ENCODE measurements at places on chromosomes 3 and 15.
A peak's percentile ranks its signal among the peaks of the same experiment; 100 is the strongest.

DNA sequence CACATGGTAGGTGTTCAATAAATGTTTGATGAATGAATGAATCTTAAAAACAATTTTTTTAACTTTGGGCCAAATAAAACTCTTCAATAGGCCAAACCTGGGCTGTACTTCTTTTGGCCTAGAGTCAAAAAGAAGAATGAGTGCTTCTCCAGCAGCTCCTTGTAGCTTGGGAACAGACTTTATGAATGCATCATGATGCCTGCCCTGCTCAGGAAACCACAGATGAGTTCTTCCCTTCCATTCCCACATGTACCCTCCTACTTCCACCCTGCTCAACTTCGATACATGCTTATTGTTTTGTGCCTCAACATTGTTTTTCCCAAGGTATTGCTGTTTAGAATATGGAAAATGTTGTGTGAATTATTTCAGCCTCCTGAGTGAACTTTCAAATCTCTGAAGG is 87.0 kb downstream of the FILIP1L start:
- no peak for DNase-seq

GRCh38 chr15:70201425-70201775 is 103.7 kb upstream of the TLE3 start:
- no peak for DNase-seq

- no peak for DNase-seq
Measured at GRCh38 chr3:16516695-16517481, 3.4 kb upstream of the RFTN1 start.

- no peak for DNase-seq
Measured at GRCh38 chr3:50303013-50303815, at the start of gene HYAL1. Gene HYAL1 (minus strand): TSS chr3:50303574. CDS start chr3:50302956, 618 bp downstream.

- DNase-seq: peak; percentile 88
Measured at GRCh38 chr15:31338879-31339557, 12.4 kb downstream of the KLF13 start.

DNA sequence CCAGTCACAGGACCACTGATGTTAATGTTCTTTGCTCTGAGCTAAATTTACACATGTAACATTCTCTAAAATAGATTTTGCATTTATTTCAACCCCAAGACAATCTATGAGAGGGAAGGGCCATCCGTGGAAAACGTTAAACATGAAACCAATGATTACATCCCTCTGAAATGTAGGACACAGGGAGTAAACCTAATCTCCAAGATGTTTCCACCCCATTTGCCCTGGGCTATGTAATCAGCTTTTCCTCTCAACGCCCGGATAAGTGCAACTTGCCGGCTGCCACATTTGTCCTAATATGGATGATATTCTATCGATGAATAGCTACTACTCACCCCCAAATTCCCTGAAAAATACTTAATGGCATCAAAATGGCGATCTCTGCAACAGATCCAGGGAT is 6.4 kb upstream of the FMN1 start:
- DNase-seq: no peak

DNA sequence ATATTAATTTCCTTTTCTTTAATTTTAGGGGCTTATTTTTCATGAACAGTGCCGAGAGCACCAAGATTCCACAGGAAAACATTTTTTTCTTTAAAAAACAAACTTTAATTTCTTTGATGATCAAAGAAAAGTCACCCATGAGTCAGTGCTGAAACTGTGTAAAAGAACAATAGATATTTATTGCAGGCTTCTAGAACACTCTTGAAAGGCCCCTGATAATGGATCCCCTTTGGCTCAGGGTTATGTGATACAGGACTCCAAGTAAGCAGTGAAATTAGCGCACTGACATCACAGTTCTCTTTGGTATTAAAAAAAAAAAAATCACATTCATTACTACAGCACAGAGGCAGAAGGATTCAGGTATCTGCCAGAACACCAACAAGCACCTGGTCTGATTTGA is 66.1 kb upstream of the MYZAP start:
- no peak for DNase-seq

- DNase-seq: peak; percentile 88
Measured at GRCh38 chr3:39189959-39190269, 2.5 kb downstream of the XIRP1 start.

DNA sequence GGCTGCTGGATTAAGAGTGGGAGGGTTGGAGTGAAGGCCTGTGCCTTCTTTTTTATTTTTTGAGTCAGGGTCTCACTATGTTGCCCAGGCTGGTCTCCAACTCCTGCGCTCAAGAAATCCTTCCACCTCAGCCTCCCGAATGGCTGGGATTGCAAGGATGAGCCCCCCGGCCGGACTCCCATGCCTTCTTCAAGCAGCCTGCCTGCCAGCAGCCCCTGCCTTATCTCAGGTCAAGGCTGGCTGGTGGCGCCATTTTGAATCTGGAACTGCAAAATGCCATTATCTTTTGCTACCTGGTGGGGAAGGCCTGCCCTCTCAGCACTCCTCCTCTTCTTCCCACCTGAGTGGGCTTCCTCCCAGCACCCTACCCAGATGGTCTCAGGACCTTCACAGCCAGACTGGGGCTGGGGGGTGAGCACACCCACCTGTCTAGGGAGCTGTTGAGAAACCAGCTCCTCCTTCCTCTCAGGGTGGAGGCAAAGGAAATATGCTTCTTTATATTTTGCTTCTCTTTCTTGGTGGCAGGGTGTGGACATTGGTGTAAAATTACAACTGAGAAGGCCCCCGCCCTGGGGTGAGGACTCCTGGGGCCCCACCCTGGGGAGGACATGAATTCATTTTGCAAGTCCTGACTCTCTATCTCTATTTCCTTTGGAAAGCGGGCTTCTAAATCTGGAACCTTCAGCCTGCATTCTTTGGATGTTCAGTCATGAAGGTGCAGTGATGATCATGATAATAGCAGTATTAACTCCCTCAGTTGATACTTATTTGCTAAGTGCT is 7.7 kb upstream of the FLNB start:
- no peak for DNase-seq

- no peak for DNase-seq
Measured at GRCh38 chr3:196971094-196971698, 2.6 kb upstream of the PIGZ start.

DNA sequence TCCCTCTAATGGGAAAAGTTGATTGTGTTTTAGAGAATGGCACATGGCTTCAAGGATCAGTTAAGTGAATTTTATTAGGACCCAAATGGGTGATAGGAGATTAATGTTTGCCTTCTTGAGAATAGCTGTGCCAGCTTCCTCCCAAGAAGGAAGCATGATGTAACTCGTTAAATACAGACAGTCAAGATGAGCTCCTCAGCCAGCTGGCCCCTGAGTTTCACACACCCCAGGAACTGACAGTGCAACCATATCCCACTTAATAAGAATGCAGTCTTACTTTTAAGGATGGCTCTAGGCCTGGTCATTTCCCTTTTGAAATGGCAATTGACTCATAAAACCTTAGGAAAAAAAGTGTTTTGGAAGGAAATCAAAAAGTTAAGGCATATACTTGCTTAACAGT is 472.8 kb upstream of the KCNMB2 start:
- DNase-seq: no peak

DNA sequence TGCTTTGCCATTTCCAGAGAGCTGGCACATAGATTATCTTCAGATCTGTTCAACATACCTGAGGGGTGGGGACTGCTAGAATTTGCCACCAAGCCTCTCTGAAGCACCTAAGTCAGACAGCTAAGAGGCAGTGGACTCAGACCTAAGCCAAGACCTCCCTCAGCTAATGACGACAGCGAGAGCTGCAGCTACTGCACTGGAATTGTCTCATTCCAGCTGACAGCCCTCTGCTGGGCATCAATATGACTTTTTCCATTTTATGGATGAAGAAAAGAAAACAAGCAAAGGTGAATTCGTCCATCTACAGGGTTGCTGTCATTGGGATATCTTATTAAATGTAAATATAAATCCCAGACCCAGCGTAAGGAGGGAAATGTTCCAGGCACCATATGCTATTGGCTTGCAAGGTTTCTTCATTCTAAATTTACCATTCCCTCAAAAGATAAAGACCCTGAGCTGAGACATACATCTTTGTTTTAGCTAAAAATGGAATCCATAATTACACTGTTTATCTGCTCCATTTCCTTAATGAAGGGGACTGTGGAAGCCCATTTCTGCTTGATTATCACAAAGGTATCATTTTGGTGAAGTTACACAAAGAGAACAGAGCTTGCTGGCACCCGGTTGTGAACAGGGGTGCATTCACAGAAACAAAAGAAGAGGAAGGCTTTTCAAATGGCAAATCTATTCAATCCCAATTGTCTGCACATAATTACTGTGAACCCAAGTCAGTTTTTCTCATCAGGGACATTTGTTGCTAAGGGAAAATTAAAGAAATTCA is 85.5 kb upstream of the LRTM1 start:
- DNase-seq: no peak

DNA sequence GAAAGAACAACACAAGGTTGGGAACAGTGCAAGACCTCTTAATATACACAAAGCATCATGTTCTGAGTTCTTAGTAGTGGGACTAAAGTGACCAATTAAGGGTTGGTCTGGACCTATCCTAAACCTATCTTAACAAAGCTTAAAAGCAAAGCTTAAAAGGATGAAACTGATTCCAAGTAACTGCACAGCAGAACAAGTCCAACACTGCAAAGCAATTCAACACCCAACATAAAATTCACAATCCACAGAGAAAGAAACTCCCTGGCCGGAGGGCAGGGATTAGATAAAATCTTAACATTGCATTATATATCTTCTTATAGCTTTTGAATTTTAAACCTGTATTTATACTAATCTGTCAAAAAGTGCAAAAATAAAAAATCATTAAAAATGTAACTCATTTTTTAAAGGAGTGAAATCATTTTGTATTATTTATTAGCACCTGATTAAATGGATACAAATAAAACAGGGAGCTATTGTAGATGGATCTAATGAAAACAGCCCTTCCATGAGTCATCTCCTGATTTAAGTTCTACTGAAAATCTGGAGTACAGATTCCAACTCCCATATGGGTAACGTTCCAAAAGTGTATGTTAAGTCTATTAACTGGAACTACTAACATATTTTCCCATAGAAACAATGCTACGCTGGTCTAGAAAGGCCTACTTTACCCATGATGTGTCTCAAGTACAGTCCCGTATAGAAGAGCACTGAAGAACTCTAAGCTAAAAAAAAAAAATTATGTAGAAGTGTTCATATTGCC is 34.9 kb downstream of the PIK3R4 start:
- DNase-seq: no peak

DNA sequence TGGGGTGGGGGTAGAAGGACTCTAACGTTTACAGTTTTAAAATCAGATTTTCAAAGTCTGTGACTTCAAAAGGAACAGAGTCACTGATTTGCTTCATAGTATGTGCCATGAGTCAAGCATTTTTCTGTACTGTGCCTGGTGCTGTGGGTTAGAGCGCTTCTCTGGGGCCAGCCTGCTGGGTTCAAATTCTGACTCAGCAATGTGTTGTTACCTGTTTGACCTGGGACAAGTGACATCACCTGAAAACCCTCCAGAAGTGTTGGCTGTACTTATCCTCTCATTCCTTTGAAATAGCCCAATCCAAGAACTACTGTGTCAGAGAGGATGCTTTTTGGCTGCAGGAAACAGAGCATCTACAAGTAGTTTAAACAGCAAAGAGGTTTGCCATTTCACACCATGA is 101.7 kb downstream of the LSM3 start:
- no peak for DNase-seq

- DNase-seq: no peak
Measured at GRCh38 chr3:155778462-155778861, 27.6 kb downstream of the C3orf33 start.

- no peak for DNase-seq
Measured at GRCh38 chr3:183400352-183400751, 28.1 kb downstream of the MCF2L2 start.

GRCh38 chr3:39765575-39765974 is 43.8 kb upstream of the MYRIP start:
- DNase-seq: no peak

DNA sequence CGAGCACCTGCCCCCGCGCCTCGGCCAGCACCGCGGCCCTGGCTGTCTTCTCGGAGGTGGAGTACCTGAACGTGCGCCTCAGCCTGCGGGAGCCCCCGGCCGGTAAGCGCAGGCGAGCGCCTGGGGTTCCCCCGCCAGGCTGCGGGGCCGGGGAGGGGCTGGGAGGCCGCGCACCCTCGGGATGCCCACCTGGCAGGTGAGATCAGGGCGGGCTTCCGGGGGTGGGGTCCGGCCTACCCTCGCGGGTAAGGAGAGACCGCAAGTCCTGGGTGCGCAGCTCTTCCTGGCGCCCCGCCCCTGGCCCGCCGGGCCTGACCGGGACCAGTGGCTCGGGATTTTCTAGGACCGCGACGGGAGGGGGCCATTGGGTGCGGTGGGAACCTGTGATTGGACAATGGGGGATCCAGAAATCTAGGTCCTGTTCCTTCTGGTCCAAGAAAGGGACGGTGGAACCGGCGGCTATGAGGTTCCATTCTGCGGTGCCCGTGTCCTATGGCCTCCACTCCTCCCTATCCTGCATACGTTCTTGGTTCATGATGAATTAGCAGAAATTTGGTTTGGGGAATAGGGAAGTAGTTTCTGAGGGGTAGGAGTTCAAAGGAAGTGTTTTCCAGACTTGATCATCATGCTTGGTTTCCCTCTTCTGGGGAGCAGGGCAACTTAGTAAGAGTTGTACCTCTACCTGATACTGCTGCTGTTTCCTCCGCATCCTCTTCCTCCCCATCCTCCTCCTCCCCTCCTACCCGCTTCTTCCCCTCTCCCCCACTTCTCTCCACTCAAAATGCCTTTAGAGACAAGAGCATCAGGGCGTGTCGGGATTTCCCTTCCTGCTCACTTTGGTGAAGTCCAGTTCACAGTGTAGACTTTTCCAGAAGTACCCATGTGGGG is 808 bp downstream of the ARRDC4 start:
- DNase-seq: peak; percentile 68

DNA sequence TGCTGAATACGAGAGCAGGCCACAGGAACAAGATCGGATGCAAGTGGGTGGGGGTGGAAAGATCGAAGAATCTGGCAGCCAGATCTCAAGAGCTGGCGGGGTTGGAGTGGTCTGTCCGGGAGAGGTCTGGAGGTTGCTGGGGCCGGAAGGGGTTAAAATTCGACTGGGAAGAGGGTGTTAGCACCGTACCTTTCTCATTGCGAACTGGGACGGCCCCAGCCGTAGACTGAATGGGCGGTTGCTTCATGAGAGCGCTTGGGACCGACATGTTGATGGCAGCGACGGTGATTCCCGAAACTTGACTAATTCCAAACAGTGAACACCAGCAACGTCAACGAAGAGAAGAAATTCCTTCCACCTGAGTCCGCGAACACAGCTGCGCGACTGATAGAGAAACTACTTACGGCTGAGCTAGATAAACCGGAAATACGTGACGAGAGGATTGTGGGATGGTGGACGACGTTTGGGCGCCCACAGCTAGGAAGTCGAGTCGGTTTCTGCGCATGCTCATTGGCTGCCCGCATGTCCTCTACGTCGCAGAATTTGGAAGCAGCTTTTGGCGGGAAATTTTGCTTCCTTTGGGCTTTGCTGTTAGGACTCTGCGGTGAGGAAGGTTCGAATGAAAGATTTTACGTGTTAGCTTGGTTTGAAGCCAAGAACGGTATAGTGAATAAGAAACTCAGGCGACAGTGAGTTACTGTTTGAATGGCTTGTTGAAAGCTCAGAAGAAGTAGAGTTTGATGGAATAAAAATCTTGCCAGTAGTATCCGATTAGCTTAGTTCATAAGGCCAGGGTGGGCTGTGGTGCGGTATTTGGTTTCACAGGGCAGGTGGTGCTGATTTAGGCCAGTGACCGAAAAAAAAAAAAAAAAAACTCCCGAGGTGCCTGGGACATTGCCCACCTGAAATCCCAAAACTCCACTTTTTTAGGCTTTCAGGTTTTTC is at the start of gene MFAP1:
TSS of gene MFAP1 (minus strand) at position 389 of the 945 bp plus-strand sequence. CDS start at position 268, 121 bp downstream.
- DNase-seq: peak; percentile 92

All from pancreas (tissue), 10 donors.